ENCODE measurements at places on chromosomes 12 and 14. TPM values are rescaled to one million over a fixed set of nuclear protein-coding genes. Genes with fewer than 3 reads are reported as not detected.

- H3K27me3 ChIP-seq: no peaks in the 10 kb centered on the region
- no peak overlapping the region for H3K27ac ChIP-seq
- H3K36me3 ChIP-seq: no peaks in the 10 kb centered on the region
- DNase-seq: no peak
- H3K4me1 ChIP-seq: no peaks in the 10 kb centered on the region
Observed at GRCh38 chr12:18923721-18924120, 185.8 kb downstream of the CAPZA3 start.

DNA sequence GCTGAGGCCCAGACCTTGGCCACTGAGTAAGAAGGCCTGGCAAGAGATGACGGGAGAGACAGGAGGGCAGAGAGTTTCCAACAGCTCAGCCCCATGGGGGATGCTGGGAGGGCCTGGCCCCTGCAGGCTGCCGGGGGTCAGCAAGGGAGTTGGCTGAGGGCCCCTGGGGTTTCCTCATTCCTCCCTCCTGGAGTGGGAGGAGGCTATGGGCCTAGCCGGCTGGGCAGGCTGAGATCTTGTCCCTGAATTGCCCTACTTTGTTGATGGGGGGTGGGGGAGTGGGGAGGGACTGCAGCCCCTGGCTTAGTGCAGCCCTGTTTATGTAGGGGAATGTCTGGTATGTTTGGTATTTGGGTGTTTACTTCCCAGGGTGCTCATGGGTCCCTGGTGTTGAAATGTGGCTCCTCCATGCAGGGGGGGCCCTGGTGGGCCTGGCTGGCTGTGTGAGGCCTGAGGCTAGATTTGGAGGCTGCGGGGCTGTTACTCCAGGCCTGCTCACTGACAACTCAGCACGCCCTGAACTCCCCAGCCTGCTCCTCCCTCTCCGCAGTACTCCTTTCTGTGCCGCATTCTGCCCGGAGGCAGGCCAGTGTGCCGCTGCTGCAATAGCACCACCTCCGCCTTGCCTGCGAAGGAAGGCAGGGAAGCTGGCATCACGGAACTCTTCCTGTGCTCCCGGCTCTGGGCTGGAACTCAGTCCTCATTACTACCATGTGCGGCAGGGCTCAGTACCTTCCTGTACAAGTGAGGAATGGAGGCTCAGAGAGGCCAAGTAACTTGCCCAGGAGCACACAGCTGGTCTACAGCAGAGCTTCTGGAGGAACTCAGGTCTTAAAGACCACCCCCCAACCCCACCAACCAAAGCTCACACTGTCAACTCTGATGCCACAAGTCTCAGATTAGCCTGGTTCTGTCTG, 25.3 kb downstream of the JDP2 start:
- H3K36me3 ChIP-seq: no peaks in the 10 kb centered on the region
- no peak overlapping the region for H3K4me3 ChIP-seq
- peak overlapping the region; percentile 72 for H3K27ac ChIP-seq
- peak; percentile 54 for DNase-seq
- H3K27me3 ChIP-seq: no peaks in the 10 kb centered on the region
- H3K4me1 ChIP-seq: peaks cover 94% of the 10 kb centered on the region

DNA sequence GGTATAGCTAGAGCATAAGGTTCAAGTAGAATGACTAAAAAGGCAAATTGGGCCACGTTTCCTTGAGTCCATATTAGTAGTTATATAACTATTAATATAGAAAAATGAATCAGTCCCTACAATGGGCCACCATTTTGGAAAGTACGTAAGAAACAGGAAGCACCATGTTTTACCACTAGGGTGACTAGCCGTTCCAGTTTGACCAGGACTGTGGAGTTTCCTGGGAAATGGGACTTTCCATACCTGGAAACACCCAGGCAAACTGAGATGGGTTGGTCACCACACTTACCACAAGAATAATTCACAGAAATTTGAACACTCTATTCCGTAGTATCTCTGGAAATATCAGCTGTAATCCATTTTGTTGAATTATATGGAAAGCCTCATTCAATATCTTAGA, 2.1 kb upstream of the MAGOHB start:
- no peak overlapping the region for H3K27ac ChIP-seq
- H3K27me3 ChIP-seq: peaks cover 15% of the 10 kb centered on the region
- no peak for DNase-seq
- no peak overlapping the region for H3K4me3 ChIP-seq
- peaks cover 10% of the 10 kb centered on the region for H3K4me1 ChIP-seq
- no peaks in the 10 kb centered on the region for H3K36me3 ChIP-seq

- peaks cover 15% of the 10 kb centered on the region for H3K4me1 ChIP-seq
- H3K27me3 ChIP-seq: no peaks in the 10 kb centered on the region
- H3K36me3 ChIP-seq: no peaks in the 10 kb centered on the region
- no peak overlapping the region for H3K4me3 ChIP-seq
- H3K27ac ChIP-seq: no peak overlapping the region
Observed at GRCh38 chr12:1083889-1084262, 92.9 kb downstream of the ERC1 start.

GRCh38 chr14:74501135-74501614, 7.6 kb downstream of the ISCA2 start:
- H3K4me1 ChIP-seq: no peaks in the 10 kb centered on the region
- peak; percentile 56 for DNase-seq
- H3K27me3 ChIP-seq: no peaks in the 10 kb centered on the region
- H3K4me3 ChIP-seq: no peak overlapping the region
- no peaks in the 10 kb centered on the region for H3K36me3 ChIP-seq

GRCh38 chr12:121806546-121807423, 3.0 kb downstream of the SETD1B start:
- H3K27ac ChIP-seq: peak overlapping the region; percentile 90
- peak overlapping the region; percentile 74 for H3K4me3 ChIP-seq
- H3K4me1 ChIP-seq: peaks cover 35% of the 10 kb centered on the region
- peak; percentile 21 for DNase-seq
- H3K27me3 ChIP-seq: no peaks in the 10 kb centered on the region

DNA sequence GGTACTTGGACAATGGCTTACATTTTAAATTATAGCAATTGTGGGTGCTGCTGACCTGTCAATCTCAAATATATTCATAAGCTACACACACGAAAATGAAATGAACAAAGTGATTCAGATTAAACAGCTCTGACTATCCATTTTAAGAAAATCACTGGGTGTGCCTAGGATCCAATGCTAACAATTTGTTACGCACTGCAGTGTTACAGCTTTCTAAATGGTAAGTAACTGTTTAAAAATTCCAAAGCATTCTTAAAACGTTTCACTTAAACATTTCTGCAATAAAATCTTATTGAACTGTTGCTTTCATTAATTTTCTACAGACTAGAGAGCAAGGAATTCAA, 18.9 kb downstream of the LMO3 start:
- peak overlapping the region; percentile 18 for H3K27ac ChIP-seq
- no peak overlapping the region for H3K4me3 ChIP-seq
- no peaks in the 10 kb centered on the region for H3K36me3 ChIP-seq
- no peaks in the 10 kb centered on the region for H3K27me3 ChIP-seq
- no peaks in the 10 kb centered on the region for H3K4me1 ChIP-seq
- no peak for DNase-seq

GRCh38 chr14:75944607-75945241, 37.1 kb downstream of the TGFB3 start:
- no peaks in the 10 kb centered on the region for H3K4me1 ChIP-seq
- no peak overlapping the region for H3K4me3 ChIP-seq
- H3K27me3 ChIP-seq: no peaks in the 10 kb centered on the region
- no peak overlapping the region for H3K27ac ChIP-seq
- DNase-seq: no peak

DNA sequence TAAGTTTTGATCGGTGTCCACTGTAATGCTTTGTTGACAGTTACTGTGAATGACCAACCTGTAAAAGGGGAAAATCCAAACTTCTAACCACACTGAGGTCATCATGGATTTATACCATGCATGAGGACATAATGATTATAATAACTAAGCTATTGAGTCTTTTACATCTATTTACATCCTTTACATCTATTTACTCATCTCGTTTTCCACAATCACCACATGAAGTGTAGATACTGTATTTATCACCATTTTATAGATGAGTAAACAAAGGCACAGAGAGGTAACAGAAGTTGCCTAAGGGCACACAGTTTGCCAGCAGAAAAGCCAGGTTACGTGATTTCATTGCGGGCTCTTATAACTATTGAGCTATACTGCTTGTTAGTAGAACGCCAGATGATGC, 27.9 kb upstream of the EID3 start:
- peaks cover 5% of the 10 kb centered on the region for H3K4me1 ChIP-seq
- H3K4me3 ChIP-seq: no peak overlapping the region
- H3K27ac ChIP-seq: no peak overlapping the region
- no peak for DNase-seq
- H3K27me3 ChIP-seq: no peaks in the 10 kb centered on the region
- H3K36me3 ChIP-seq: no peaks in the 10 kb centered on the region

NPFF gene
- polyA plus RNA-seq: not detected

MIP gene
- not detected for polyA plus RNA-seq

RARG gene
- 7.4 TPM for polyA plus RNA-seq

SPIC gene
- not detected for polyA plus RNA-seq

MDM2 gene
- 46.9 TPM for polyA plus RNA-seq

KCNH3 gene
- polyA plus RNA-seq: 0.14 TPM

GSG1 gene
- not detected for polyA plus RNA-seq

Data from heart left ventricle (tissue), 16 donors.